ENCODE measurements at places on chromosomes 5 and 9.

GRCh38 chr5:132081458-132081857 is 7.9 kb downstream of the CSF2 start:
- DNase-seq: no peak

DNA sequence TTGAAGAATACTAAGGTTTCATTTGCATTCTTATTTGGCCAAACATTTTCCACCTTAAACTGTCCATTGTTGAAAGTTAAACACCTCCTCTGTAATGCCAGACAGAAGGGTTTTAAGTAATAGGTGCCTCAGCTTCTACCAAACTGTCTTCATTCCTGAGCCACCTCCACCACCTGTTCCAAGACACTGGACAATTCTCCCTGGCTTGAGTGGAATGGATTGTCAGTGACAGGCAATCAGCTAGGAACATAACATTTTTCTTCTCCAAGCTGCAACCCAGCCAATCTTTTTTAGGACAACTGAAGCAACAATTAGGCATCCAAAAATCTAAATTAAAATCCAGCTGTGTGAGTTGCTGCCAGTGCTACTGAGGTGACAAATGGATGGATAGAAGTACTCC is 73.9 kb upstream of the ICE1 start:
- no peak for DNase-seq

DNA sequence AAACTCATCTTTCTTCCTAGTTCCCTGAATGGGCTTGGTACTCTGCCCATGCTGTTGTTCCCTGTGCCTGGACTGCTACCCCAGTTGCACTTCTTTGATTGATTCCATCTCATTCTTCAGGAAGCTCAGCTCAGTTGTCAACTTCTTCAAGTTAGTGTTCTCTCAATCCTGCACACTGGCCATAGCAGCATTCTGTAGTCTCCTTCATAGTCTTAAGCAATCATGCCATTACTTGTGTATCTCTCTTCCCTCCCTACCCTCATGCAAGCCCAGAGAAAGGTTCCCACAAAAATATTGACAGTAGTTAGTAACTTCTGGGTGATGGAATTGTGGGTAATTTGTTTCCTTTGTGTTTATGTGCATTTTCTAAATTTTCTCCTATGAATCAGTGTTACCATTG is 5.5 kb downstream of the KDM4C start:
- no peak for DNase-seq

GRCh38 chr9:20226345-20226744 is 396.0 kb downstream of the MLLT3 start:
- no peak for DNase-seq

DNA sequence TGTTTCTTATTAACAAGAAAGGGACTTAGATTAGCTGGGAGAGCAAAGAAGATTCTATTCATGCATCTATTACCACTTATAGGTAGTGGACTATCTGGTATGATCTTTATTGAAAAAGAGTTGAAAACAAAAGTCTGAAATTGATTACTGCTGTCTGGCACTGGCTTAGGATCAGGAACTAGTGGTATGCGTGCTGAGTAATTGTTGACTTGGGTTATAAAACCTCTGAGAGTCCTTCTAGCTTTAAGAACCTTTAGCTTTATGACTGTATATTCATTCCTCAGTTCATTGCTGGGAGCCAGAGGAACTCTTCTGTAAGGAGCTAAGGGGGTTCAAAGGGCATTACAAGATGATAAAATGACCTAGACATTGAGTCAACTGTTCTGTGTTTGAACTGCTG is 7.6 kb downstream of the SLC1A1 start:
- no peak for DNase-seq

DNA sequence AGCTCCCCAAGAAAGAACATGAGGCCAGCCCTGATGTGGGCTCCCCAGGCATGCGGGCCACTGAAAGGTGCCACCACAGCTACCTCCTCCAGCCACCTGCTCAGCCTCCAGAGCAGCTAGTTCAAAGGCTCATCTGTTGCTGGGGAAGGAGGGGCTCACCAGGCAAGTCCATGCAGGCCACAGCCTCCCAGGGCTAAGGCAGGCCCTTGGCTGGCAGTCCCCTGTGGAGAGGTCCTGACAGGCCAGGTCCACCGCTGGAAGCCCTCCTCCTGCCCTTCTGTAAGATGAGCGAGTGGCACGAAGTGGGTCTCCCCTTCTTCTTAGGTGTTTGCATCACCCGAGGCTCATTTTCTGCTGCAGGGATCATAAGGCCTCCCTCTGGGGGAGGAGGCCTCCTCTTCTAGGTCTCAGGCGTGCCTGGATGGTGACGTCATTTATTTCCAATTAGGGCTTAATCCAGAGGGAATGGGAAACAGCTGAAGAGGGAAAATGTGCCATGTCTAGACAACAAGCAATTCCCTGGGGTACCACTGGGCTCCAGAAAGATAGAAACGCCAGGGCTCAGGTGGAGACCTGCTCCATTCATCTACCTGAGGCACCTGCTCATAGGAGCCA is 91.6 kb downstream of the CFAP90 start:
- no peak for DNase-seq

DNA sequence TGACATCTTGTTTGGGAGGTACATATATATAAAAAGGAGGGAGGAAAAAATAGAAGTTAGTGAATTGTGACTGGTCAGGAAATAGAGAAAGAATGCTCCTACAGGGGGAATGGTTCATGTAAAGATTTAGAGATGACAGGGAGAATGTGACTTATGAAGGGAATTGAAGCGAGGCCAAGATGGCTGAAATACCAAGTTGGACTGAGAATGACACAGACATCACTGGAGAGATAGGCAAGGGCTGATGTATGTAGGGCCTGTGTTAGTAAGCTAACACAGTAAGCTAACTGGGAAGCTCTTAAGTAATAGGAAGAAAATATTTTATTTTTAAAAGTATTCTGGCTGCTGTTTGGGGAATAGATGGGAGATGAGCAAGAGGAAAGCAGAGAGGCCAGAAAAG is 286.3 kb downstream of the NNT start:
- no peak for DNase-seq

- no peak for DNase-seq
Observed at GRCh38 chr5:132238901-132239500, 11.3 kb upstream of the P4HA2 start.

DNA sequence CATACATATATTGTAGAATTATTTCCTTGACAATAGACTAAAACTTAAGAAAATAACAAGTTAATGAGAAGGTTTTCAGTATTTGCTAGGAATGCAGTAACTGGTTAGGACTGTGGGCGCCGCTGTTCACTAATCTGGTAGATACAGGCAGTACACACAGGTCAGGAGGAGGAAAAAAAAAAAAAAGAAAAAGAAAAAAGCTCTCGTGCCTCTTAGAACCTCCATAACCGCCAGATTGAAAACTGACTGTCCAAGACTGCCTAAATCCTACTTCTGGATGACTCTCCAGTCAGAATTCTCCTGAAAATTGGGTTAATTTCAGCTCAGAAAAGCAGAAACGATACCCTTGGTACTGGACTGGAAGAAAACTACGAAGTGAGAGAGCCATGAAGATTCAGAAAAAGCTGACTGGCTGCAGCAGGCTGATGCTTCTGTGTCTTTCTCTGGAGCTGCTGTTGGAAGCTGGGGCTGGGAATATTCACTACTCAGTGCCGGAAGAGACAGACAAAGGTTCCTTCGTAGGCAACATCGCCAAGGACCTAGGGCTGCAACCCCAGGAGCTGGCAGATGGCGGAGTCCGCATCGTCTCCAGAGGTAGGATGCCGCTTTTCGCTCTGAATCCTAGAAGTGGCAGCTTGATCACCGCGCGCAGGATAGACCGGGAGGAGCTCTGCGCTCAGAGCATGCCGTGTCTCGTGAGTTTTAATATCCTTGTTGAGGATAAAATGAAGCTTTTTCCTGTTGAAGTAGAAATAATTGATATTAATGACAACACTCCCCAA is at the start of gene PCDHGA1:
TSS of gene PCDHGA1 (plus strand) at position 216 of the 782 bp plus-strand sequence.
- DNase-seq: peak; percentile 18

- peak; percentile 36 for DNase-seq
Observed at GRCh38 chr5:176817369-176817840, 7.0 kb downstream of the UNC5A start.

All from SHP77 (cell line).